Cortex of kidney (tissue), 1 donor: ENCODE measurements at places on chromosomes 2 and 18.

DNA sequence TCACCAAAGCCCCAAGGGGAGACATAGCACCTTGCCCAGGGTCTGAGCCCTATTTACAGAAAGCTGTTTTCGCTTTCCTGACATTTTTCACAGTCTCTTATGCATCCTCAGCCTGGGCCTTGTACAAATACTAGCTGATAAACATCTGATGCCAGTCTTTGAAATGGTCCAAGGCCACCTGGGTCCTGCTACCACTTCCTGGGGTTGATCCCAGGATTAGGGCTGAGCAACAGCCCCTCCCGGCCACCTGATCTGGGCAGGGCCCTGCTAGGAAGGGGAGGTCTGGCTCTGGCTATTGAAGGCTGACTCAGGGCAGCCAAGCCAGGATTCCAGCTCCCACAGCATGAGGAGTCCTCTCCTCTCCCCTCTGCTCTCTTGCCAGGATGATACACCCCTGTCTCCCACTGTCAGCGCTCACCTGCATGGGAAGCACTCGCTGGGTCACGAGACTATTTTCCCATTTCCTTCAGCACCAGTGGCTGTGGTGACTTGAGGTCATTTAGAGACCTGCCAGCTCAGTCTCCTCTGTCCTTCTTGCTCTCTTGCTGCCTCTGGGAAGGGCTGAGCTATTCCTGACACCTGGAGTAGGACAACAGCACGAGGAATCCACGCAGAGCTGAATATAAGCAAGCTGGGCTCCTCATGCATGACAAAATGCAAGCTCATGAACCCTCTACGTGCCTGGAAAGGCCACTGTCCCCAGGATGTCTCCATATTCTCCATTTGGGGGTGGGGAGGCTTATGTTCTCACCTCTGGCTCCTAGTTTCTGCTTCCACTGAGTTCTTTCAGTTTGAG, 53.0 kb upstream of the LGALSL start:
- DNase-seq: no peak

DNA sequence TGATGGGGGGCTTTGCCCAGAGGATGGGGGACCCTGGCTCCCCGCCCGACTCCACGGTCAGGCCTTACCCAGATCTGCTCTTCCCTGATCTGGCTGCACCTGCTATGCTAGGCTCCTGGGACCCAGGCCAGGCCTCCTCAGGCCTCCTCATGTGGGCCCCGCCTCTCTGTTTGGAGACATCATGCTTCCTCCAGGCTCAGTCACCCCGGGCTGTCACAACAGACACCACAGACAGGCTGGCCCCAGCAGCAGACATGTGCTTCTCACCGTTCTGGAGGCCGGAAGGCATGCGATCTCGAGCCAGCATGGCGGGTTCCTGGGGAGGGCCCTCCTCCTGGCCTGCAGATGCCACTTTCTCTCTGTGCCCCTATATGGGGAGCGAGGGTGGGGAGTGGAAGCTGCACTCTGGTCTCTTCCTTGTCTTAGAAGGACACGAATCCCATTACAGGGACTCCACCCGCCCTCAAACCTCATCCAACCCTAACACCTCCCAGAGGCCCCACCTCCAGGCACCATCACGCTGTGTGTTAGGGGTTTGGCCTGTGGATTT, 10.8 kb upstream of the NEU4 start:
- DNase-seq: no peak

GRCh38 chr2:96596596-96596995, 41.5 kb downstream of the KANSL3 start:
- no peak for DNase-seq

GRCh38 chr18:46663539-46663938, 6.5 kb upstream of the LOXHD1 start:
- no peak for DNase-seq

GRCh38 chr2:231228974-231229529, 30.6 kb downstream of the ARMC9 start:
- DNase-seq: no peak

- DNase-seq: no peak
These were observed 44.3 kb upstream of the ZDBF2 start for GRCh38 chr2:206230060-206230762.
